ENCODE measurements at places on chromosomes 4 and X.

GRCh38 chr4:172838111-172838510, 330.5 kb upstream of the GALNT7 start:
- DNase-seq = no peak

GRCh38 chr4:62162606-62163005, 962.5 kb downstream of the ADGRL3 start:
- no peak for DNase-seq

GRCh38 chrX:129981752-129982299, 609 bp upstream of the BCORL1 start:
- no peak for DNase-seq

DNA sequence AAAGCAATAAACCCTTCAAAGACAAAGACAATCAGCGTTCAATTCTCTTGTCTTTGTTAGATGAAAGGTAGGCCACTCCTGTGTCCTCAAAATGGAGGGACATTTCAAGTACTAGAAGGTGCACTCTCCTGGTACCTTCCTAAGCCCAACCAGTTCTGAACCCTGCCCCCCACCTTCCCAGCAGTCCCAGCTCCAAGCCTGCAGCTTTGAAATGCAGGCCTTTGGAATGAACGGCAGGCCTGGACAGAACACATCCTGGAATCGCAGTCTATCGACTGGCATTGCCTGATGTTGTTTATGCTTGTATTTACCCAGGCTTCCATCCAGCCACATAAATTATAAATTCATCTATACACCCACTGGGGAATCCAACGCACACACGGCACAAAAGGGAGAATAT, 47.4 kb downstream of the RASGEF1B start:
- no peak for DNase-seq

- DNase-seq = no peak
Measured at GRCh38 chr4:147773261-147774184, 41.6 kb downstream of the ARHGAP10 start.

DNA sequence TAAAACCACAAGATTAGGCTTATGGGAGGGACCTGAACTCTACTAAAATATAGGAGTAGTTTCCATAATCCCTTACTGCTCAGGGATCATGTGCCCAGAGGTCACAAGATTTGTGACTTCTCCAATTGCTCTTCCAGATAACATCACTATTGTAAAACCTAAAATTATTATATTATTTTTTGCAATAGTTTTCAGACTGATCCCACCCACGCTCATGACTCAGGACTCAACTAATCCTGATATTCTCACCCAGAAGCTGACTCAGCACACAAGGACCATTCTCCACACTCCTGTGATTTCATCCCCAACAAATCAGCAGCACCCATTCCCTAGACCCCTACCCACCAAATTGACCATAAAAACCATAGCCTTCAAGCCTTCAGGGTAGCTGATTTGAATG, 24.0 kb upstream of the RPL34 start:
- DNase-seq = no peak

- DNase-seq = no peak
Measured at GRCh38 chrX:32592786-32593185, 618.6 kb downstream of the DMD start.

DNA sequence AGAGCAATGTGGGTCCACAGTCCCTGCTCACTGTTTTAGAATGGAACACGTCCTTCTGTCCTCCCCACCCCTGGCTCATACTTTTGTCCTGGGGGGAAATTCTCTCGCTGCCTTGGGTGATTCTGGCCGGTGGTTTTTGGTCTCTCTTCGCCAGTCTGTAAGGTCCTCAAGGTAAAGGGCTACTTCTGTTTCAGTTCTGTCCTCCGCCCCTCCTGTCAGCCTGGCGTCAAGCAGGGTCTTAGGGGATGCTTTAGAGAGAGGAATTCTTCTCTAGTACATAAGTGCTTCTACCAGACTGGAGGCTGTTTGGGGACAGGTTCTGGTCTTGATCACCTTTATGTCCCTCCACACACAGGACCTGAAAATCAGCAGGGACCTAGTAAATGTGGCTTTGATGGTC, 617 bp upstream of the MRFAP1L1 start:
- DNase-seq = no peak

DNA sequence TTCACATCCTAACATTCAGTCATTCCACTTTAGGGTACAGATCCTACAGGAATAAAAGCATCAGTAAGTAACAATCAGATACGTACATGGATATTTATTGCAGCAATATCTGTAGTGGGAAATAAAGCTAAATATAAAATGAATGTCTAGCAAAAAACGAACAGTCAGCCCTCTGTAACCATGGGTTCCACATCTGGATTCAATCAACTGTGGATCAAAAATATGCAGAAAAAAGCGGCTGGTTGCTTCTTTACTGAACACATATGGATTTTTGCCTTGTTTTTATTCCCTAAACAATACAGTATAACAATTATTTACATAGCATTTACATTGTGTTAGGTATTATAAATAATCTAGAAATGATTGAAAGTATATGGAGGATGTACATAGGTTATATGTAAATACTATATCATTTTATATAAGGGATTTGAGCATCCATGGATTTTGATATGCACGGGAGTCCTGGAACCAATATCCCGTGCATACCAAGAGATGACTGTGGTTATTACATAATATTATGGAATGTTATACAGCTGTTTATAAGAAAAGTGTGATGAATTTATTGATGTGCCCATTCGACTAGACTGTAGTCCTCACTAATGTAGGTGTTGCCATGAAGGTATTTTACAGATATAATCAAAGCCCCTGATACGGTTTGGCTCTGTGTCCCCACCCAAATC, 132.8 kb downstream of the ARHGEF9 start:
- DNase-seq = no peak
